ENCODE measurements at places on chromosomes 7 and 10. TPM values are rescaled to one million over a fixed set of nuclear protein-coding genes. Genes with fewer than 3 reads are reported as not detected.

DNA sequence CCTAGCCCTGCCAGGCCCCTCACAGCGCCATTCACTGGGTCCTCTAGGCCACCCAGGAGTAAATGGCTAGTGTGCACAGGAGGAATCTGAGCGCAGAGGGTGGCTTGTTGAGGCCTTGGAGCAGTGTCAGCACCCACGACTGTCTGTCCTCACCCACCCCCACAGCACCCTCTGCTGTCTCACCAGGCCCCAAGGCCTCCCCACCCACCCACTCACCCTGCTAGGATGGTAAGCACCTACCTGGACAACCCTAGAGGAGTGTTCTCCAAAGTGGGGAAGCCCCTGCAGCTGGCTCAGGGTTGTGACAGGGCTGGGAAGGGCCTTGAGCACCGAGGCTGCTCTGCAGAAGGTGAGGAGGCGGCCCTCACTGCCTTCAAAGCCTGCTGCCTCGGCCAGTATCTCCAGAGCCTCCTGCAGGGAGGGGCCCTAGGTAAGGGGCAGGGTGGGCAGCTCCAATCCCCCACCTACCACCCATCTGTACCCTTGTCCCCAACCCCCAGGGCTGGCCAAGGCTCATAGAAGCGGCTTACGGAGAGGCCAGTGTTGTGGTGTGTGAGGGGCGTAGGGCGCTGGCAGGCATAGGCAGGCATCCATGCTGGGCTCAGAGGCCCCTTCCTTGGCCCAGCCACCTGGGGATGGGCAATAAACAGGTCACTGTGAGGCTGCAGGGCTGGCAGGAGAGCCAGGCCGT lies 2.9 kb downstream of the POLM start:
- no peak overlapping the region for H3K27ac ChIP-seq
- DNase-seq = peak; percentile 39
- H3K4me1 ChIP-seq = peaks cover 22% of the 10 kb centered on the region
- peaks cover 62% of the 10 kb centered on the region for H3K36me3 ChIP-seq
- no peaks in the 10 kb centered on the region for H3K27me3 ChIP-seq
- no peak overlapping the region for H3K4me3 ChIP-seq

DNA sequence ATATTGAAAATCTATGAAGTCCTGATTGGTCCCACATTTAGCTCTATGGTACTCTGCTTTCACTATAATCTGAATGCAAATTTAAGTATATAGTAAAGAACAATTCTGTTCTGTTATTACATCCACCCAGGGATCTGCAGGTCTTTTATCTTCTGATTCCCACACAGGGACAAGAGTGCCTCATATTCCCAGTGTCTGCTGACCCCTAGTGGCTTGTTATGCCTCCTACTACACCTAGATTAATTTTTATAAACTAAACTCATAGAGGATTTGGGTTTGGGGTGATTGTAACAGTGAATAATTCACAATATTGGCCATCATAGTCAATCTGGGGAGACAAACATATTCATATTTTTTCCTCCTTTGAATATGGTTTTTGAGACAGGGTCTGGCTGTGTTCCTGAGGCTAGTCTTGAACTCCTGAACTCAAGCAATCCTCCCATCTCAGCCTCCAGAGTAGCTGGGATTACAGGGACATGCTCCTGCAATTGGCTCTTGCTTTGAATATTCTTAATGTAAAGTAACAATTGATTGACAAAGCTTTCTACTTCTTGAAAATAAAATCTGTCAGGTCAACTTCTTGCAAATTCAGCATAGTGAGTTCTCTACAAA lies 282.1 kb downstream of the KCND2 start:
- H3K4me1 ChIP-seq = no peaks in the 10 kb centered on the region
- no peaks in the 10 kb centered on the region for H3K36me3 ChIP-seq
- no peak for DNase-seq
- H3K4me3 ChIP-seq = no peak overlapping the region
- H3K27ac ChIP-seq = no peak overlapping the region

DNA sequence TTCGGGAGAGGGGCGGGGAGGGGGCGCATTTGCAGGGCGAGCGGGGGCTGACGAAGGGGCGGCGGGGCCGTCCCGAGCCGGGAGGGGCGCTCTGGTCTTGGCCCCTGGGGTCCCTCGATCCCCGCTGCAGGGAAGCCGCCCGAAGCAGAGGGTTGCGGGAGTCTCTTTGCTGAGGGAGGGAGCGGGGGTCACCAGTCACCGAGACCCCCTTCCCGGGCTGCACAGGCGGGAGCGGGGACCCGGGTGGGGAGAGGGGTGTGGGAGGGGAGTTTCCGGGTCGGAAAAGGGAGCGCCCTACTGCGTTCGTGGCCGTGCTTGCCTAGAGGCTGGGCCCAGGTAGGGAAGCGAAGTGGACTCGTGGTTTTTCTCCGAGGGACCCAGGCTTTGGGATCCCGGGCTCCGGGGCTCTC lies 422 bp downstream of the AP1S1 start:
- H3K27me3 ChIP-seq = no peaks in the 10 kb centered on the region
- H3K4me1 ChIP-seq = peaks cover 11% of the 10 kb centered on the region
- peak overlapping the region; percentile 83 for H3K4me3 ChIP-seq
- DNase-seq = no peak

- H3K36me3 ChIP-seq = no peaks in the 10 kb centered on the region
- no peak overlapping the region for H3K4me3 ChIP-seq
- H3K27me3 ChIP-seq = no peaks in the 10 kb centered on the region
- DNase-seq = no peak
- H3K4me1 ChIP-seq = peaks cover 33% of the 10 kb centered on the region
These were observed 143.3 kb downstream of the PKD1L1 start for GRCh38 chr7:47804767-47805545.

GRCh38 chr7:21912305-21912704 lies 33.4 kb downstream of the CDCA7L start:
- H3K27me3 ChIP-seq = no peaks in the 10 kb centered on the region
- H3K4me1 ChIP-seq = no peaks in the 10 kb centered on the region
- H3K27ac ChIP-seq = no peak overlapping the region
- H3K4me3 ChIP-seq = no peak overlapping the region
- no peak for DNase-seq
- peaks cover 11% of the 10 kb centered on the region for H3K36me3 ChIP-seq

DNA sequence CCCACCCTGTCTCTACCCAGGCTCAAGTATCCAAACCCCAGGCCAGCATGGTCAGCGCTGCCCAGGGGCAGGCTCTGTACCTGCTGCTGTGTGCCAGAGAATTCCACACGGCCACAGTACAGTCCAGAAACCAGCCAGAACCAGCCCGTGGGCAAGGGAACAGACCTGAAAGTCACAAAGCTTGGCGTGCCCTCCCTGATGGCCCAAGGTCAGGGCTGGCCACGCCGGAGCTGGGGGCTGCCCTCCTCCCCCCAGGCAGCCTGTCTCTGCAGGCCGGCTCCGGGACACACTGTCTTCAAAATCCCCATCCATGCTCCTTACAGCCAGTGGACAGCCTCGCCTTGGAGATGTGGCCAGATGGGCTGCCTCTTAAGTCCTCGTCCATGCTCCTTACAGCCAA lies 78.4 kb downstream of the CTBP2 start:
- no peak overlapping the region for H3K27ac ChIP-seq
- H3K27me3 ChIP-seq = no peaks in the 10 kb centered on the region
- H3K4me1 ChIP-seq = peaks cover 30% of the 10 kb centered on the region
- no peak overlapping the region for H3K4me3 ChIP-seq
- H3K36me3 ChIP-seq = peaks cover 13% of the 10 kb centered on the region

GRCh38 chr10:50367732-50368131 lies 116.4 kb upstream of the ASAH2 start:
- H3K27me3 ChIP-seq = no peaks in the 10 kb centered on the region
- DNase-seq = no peak
- peaks cover 11% of the 10 kb centered on the region for H3K4me1 ChIP-seq
- H3K36me3 ChIP-seq = no peaks in the 10 kb centered on the region

GRCh38 chr7:47988496-47989386 lies 9.3 kb upstream of the HUS1 start:
- no peak overlapping the region for H3K27ac ChIP-seq
- no peaks in the 10 kb centered on the region for H3K27me3 ChIP-seq
- H3K4me1 ChIP-seq = peaks cover 9% of the 10 kb centered on the region
- H3K36me3 ChIP-seq = no peaks in the 10 kb centered on the region
- H3K4me3 ChIP-seq = no peak overlapping the region

GRCh38 chr7:102054158-102054557 lies 232.5 kb upstream of the SH2B2 start:
- no peaks in the 10 kb centered on the region for H3K27me3 ChIP-seq
- H3K27ac ChIP-seq = no peak overlapping the region
- no peak overlapping the region for H3K4me3 ChIP-seq

GRCh38 chr7:86598721-86599120 lies 45.0 kb upstream of the GRM3 start:
- H3K27ac ChIP-seq = no peak overlapping the region
- H3K4me1 ChIP-seq = no peaks in the 10 kb centered on the region
- no peaks in the 10 kb centered on the region for H3K27me3 ChIP-seq
- DNase-seq = no peak
- H3K4me3 ChIP-seq = no peak overlapping the region

- H3K36me3 ChIP-seq = peaks cover 18% of the 10 kb centered on the region
- H3K4me3 ChIP-seq = no peak overlapping the region
- peaks cover 90% of the 10 kb centered on the region for H3K4me1 ChIP-seq
- DNase-seq = peak; percentile 41
- no peak overlapping the region for H3K27ac ChIP-seq
- no peaks in the 10 kb centered on the region for H3K27me3 ChIP-seq
These were observed 28.2 kb downstream of the ZCCHC24 start for GRCh38 chr10:79417266-79417665.

DNA sequence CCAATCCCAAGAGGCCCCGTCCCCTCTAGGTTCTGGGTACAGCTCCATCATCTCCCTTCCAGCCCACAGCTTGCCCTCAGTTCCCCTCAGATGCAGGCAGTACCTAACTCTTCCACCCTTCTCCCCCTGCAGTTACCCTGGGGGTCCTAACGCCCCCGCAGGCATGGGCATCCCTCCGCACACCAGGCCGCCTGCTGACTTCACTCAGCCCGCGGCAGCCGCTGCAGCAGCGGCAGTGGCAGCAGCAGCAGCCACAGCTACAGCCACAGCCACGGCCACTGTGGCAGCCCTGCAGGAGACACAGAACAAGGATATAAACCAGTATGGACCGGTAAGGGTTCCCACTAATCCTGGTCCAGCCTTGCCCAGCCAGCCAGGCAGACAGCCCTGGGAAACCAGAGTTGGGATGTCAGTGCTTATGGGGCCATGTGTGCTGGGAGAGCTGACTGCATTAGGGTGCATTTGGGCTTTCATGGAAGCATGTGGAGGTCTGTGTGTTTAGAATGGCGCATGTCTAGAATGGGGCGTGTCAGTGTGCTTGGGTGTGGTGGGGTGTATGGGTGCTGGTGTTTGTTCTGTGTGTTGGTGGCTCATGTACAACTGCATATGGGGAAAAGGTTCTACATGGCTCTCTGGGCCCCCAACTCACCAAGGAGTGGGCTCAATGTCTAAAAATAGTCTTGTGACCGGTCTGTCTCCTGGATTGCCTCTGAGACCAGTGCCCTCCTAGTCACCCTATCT lies 55.1 kb upstream of the PPIF start:
- peaks cover 54% of the 10 kb centered on the region for H3K4me1 ChIP-seq
- DNase-seq = no peak
- H3K27me3 ChIP-seq = no peaks in the 10 kb centered on the region
- H3K27ac ChIP-seq = peak overlapping the region; percentile 6
- no peak overlapping the region for H3K4me3 ChIP-seq

GRCh38 chr7:38315410-38315809 lies 42.0 kb upstream of the TARP start:
- no peak for DNase-seq
- H3K27ac ChIP-seq = no peak overlapping the region
- H3K36me3 ChIP-seq = no peaks in the 10 kb centered on the region
- peaks cover 25% of the 10 kb centered on the region for H3K4me1 ChIP-seq
- H3K27me3 ChIP-seq = no peaks in the 10 kb centered on the region

- H3K27me3 ChIP-seq = no peaks in the 10 kb centered on the region
- no peak for DNase-seq
- no peak overlapping the region for H3K4me3 ChIP-seq
- no peak overlapping the region for H3K27ac ChIP-seq
- no peaks in the 10 kb centered on the region for H3K4me1 ChIP-seq
These were observed 197.6 kb upstream of the INHBA start for GRCh38 chr7:41900532-41900931.

DNA sequence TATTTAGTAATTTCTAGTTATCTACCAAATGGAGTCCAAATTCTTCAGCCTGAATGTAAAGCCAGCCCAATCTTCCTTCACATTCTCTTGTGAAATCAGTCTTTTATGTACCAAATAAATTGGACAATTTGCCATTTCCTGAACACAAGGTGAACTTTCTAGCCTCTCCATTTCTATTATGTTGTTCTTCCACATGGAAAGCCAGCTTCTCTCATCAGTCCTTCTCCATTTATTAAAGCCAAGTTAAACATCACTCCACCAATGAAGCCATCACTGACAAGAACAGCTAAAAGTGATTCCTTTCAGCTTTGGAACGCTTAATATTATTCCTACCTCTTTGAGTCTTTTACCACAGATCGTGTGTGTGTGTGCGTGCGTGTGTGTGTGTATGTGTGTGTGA lies 88.4 kb downstream of the VPS41 start:
- no peak for DNase-seq
- no peaks in the 10 kb centered on the region for H3K27me3 ChIP-seq
- H3K27ac ChIP-seq = no peak overlapping the region

GRCh38 chr7:8560501-8560900 lies 127.1 kb downstream of the NXPH1 start:
- H3K27me3 ChIP-seq = no peaks in the 10 kb centered on the region
- H3K4me1 ChIP-seq = no peaks in the 10 kb centered on the region
- H3K27ac ChIP-seq = no peak overlapping the region

- no peak for DNase-seq
- H3K4me1 ChIP-seq = peaks cover 10% of the 10 kb centered on the region
- H3K36me3 ChIP-seq = no peaks in the 10 kb centered on the region
- no peak overlapping the region for H3K27ac ChIP-seq
- H3K27me3 ChIP-seq = no peaks in the 10 kb centered on the region
- H3K4me3 ChIP-seq = no peak overlapping the region
These were observed 27.1 kb downstream of the SHOC2 start for GRCh38 chr10:110946496-110946895.

GRCh38 chr7:151395036-151395367 lies 14.8 kb downstream of the WDR86 start:
- H3K4me1 ChIP-seq = no peaks in the 10 kb centered on the region
- H3K27me3 ChIP-seq = no peaks in the 10 kb centered on the region
- no peak overlapping the region for H3K27ac ChIP-seq
- H3K4me3 ChIP-seq = no peak overlapping the region

- peaks cover 27% of the 10 kb centered on the region for H3K4me1 ChIP-seq
- H3K4me3 ChIP-seq = no peak overlapping the region
- peak overlapping the region; percentile 69 for H3K27ac ChIP-seq
These were observed 1002.0 kb downstream of the LRMDA start for GRCh38 chr10:76433161-76434005.

GRCh38 chr10:104614245-104614831 lies 26.8 kb upstream of the SORCS3 start:
- H3K4me1 ChIP-seq = no peaks in the 10 kb centered on the region
- no peak overlapping the region for H3K27ac ChIP-seq
- DNase-seq = no peak
- no peak overlapping the region for H3K4me3 ChIP-seq

NACAD gene
- 2.5 TPM for total RNA-seq

SLC26A5 gene
- total RNA-seq = 1.8 TPM

AKR1C4 gene
- not detected for total RNA-seq

All from lower lobe of right lung (tissue), 2 donors.